ENCODE measurements at places on chromosomes 11 and 22.
A peak's percentile ranks its signal among the peaks of the same experiment; 100 is the strongest.

DNA sequence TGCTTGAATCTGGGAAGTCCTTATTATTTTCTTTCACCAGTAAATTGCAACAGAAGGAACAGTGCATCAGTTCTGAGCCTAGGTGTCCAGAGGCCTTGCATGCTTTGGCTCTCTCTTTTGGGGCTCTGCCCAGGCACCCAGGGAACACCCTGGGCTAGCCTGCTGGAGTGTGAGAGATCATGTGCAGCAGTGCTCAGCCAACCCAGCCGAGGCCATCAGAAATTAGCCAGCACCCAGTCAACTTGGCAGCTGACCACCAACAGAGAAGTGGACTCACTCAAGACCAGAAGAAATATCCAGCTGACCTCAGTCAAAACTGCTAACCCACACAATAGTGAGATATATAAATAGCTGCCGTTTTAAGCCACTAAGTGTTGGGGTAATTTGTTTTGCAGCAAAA lies 11.2 kb upstream of the P4HA3 start:
- no peak for DNase-seq

- DNase-seq = no peak
These were observed 157.1 kb downstream of the BLID start for GRCh38 chr11:121958971-121959325.

GRCh38 chr22:17953147-17953546 lies 71.2 kb downstream of the MICAL3 start:
- no peak for DNase-seq

- DNase-seq = no peak
These were observed 13.5 kb upstream of the VSIG10L2 start for GRCh38 chr11:125932301-125932700.

GRCh38 chr11:2305788-2306451 lies 4.1 kb downstream of the TSPAN32 start:
- no peak for DNase-seq

- DNase-seq = no peak
These were observed 5.7 kb upstream of the FBXO3 start for GRCh38 chr11:33779849-33780528.

DNA sequence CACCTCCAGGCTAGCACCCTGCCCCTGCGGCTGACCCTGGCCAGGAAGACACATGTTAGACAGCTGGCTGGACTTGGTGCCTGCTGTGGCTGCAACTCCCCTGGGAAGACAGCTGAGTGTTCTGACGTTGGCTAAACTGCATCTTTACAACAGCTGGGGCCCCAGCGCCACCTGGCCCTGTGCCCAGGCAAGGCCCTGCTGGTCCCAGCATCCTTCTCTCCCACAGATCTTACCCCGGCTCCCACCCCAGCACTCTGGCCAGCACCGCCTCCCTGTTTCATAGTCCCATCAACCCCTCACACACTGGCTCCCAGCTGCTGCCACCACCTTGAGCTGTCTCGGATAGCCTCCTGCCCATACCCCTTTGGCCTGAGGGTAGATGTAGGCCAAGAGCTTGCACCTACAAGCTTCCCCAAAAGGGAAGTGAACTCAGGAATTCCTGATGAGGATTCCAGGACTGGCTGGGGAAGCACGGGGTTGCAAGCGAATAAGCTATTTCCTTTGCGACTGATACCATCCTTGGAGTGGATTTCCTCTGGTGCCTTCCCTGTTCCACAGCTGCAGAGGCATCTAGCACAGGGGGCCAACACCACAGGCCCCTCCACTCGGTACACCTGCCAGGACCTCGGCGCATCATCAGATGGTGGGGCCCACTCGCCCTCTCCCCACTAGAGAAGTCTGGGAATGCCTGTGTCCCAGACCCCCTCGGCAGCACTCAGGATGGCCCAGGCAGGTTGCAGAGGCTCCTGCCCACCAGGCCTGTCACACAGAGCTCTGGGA lies 28.5 kb downstream of the RSPH14 start:
- DNase-seq = no peak

DNA sequence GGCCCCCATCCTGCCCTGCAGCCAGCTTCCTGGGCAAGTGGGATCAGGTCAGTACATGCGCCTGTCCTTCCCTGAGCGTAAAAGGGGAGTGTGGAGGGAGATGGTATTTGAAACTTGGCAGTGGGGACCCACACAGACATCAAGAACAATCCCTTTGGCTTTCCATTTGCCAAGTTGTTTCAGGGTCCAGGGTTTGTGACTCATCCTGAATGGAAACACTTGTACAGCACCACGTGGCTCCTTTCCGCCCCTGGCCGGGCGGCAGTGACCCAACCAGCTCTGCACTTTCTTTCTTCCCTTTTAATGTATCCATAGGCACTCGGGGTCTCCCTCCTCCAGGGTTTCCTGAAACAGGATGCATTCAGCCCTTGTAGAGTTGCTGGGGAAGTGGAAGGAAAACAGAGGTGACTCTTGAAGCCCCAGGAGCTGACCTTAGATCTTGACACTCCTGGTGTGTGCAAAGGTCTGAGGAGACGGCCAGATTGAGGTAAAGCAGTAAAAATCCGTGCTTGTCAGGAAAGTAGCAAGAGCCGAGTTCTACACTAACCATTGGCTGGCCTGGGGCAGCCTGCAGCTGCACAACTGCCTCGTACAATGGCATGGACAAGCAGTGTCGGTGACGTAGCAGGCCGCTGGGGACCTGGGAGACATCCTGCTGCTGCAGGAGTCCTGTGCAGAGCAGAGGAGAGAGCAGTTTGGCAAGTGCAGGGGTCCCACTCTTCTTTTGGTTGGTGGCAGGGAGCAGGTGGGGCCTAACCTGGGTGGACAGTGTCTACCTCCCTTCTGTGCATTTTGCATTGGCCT lies 189.8 kb downstream of the SNX19 start:
- DNase-seq = no peak

GRCh38 chr11:64305691-64306562 lies 603 bp downstream of the ESRRA start:
- peak; percentile 74 for DNase-seq

- peak; percentile 70 for DNase-seq
These were observed 2.0 kb upstream of the LMO2 start for GRCh38 chr11:33893711-33894397.

DNA sequence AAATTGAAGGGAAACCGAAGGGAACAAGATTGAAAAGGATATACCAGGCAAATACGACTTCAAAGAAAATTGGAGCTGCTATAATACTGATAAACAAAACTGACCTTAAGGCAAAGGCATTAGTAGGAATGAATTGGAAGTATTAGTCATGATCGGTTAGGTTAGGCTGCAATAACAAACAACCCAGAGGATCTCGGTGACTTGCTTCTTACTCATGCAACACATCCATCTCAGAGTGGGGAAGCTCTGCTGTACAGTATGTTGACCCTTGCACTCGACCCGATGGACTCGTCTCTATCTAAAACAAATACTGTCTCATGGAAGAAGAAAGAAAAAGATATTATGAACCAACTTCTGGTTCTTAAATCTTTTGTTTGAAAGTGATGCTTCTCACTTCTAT lies 42.3 kb downstream of the SPATA19 start:
- DNase-seq = no peak

DNA sequence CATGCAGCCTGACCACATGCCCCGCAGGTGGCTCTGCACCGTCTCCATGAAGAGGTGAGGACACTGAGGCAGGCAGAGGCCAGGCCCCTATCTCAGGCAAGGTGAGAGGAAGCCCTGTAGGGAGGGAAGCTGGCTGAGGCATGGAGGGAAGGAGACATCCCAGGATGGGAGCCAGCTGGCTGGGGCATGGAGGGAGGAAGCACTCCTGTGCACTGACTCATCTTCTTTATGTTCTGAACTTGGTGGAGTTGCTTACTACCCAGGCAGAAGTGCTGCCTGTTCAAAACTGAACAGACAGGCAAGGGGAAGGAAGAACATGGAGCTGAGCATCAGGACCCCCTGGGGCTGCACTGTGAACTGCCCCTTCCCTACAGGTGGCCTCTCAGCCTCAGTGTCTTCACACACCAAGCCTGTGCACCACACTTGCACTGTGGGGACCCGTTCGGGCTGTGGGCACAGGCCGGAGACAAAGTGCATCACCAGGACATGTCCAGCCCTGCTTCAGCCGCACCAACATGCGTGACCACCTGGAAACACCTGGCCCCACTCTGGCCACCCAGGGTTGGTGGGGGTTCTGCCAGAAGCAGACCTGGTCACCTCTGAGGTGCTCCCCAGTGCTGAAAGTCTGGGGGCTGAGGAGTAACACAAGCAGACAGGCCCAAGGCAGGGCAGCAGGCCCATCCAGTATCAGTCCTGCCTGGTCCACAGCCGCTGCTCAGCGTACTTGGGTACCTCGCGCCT lies 55.5 kb downstream of the DGCR2 start:
- no peak for DNase-seq

- no peak for DNase-seq
These were observed 172.8 kb upstream of the B3GAT1 start for GRCh38 chr11:134584706-134585445.

- DNase-seq = no peak
These were observed 114.7 kb downstream of the BRD1 start for GRCh38 chr22:49713003-49713402.

- no peak for DNase-seq
These were observed 13.2 kb downstream of the ZNRF3 start for GRCh38 chr22:28896611-28897010.

DNA sequence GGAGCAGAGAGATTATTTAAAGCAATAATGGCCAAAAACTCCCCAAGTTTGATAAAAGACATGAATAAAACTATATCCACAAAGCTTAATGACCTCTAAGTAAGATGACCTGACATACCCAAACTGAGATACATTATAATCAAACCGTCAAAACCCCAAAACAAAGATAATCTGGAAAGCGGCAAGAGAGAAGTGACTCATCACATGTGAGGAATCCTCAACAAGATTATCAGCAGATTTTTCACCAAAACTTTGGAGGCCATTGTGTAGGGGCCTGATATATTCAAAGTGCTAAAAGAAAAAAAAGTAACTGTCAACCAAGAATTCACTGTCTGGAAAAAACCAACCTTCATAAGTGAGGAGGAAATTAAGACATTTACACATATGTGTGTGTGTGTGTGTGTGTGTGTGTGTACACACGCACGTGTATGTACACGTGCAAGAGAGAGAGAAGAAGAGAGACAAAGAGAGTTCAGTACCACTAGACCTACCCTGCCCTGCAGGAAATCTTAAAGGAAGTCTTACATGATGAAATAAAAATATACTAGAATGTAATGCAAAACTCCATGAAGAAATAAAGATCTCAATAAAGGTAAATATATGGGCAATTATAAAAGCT lies 752.4 kb downstream of the NELL1 start:
- no peak for DNase-seq

- no peak for DNase-seq
These were observed 11.6 kb upstream of the PDE2A start for GRCh38 chr11:72685560-72686480.

- DNase-seq = no peak
These were observed 1.6 kb upstream of the ACCSL start for GRCh38 chr11:44046182-44046581.

GRCh38 chr11:3610846-3611245 lies 30.9 kb downstream of the ART5 start:
- DNase-seq = no peak

DNA sequence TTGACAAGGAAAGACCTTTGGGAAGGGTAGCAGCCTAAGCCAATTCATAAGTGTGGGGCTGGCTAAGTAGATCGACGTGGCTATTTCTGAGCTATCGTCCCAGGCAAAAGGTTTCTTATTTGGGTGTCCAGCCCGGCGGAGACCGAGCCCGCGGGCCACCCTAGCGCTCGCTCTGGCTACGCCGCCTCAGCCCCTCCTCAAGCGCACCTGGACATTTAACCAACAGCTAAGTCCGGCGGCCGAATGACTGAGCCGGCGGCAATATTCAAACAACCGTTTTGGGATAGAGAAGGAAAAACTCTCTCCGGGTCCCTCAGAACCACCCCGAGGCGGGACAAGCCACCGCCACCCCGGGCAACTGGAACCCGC lies 457 bp downstream of the RNF141 start:
- DNase-seq = no peak

- DNase-seq = no peak
These were observed 3.3 kb upstream of the B3GNT6 start for GRCh38 chr11:77030834-77031414.

DNA sequence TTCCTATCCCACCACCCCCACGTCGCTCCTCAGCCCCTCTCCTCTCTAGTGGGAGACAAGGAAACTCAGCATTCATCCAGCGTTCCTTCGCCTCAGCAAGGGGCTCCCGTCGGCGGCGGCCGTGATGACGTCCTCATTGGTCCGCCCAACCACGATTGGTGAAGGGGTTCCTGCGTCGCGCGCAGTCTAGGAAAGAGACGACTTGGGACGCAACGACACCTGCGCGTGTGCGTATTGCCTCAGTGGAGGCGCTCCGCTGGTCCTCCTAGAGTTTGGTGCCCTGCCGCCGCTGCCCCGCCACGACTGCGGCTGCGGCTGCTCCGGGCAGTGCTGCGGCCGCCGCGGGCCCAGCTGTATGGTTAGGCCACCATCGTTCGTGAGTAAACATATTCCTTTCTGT lies 56.6 kb downstream of the CCDC81 start:
- DNase-seq = no peak

- no peak for DNase-seq
These were observed 57.2 kb downstream of the DDI1 start for GRCh38 chr11:104093426-104094280.

GRCh38 chr11:117572129-117572528 lies 224.9 kb downstream of the DSCAML1 start:
- DNase-seq = no peak

GRCh38 chr11:25317216-25317615 lies 820.4 kb downstream of the LUZP2 start:
- DNase-seq = no peak
